NCI-H460 (cell line): ENCODE measurements at places on chromosomes 1 and 21. TPM values are rescaled to one million over a fixed set of nuclear protein-coding genes. Genes with fewer than 3 reads are reported as not detected.
A peak's percentile ranks its signal among the peaks of the same experiment; 100 is the strongest.

The NPHS2 gene
- total RNA-seq = not detected in 2 replicates

The LIN28A gene
- not detected in 2 replicates for total RNA-seq

The L1TD1 gene
- total RNA-seq = not detected in 2 replicates

DNA sequence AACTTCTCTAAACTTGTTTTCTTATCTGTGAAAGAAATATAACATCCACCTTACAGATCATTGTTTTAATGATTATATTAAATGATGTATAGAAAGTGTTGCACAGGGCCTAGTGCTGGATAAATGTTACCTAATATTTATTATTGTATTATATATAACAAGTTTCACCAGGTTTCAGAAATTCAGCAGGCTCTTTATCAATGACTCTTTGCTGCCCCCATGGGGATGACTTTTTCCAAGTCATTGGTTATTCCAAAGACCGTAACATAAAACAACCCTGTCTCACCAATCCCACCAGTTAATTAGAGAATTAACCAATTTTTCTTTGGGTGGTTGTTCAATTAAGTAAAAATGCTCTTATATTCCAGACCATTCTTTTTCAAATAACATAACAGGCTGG is 7.3 kb upstream of the DEDD start:
- DNase-seq = peak; percentile 64

DNA sequence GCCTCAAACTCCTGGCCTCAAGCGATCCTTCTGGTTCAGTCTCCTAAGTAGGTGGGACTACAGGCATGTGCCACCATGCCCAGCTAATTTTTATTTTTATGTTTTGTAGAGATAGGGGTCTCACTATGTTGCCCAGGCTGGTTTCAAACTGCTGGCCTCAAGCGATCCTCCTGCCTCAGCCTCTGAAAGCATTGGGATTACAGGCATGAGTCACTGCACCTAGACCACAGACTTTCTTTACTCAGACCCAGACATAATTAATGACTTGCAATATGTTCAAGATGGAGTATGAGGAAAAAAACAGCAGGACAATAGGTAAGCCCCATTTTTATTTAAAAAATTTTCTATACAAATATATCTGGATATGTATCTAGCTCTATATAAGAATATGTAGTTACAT is 13.2 kb downstream of the KANK4 start:
- DNase-seq = no peak

DNA sequence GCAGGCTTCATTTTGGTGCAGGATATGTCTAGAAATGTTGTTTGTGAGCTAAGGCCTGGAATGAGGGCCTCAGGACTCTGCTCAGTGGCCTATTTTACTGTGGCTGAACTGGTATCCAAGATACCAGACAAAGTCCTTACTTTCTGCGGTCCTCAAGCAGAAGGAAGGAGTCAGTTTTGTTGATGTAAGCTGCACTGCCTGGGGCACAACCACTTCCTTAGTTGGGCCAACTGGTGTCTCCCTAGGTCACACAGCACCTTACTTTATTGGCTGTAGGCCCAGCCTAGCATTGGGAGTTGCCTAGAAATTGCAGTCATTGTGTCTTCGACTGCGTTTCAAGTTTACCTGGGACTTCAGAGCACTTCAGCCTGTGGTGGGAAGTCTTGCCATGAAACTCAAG is 1322.7 kb downstream of the AMY1C start:
- no peak for DNase-seq

- no peak for DNase-seq
Measured at GRCh38 chr1:174166530-174167264, 7.4 kb downstream of the RABGAP1L start.

DNA sequence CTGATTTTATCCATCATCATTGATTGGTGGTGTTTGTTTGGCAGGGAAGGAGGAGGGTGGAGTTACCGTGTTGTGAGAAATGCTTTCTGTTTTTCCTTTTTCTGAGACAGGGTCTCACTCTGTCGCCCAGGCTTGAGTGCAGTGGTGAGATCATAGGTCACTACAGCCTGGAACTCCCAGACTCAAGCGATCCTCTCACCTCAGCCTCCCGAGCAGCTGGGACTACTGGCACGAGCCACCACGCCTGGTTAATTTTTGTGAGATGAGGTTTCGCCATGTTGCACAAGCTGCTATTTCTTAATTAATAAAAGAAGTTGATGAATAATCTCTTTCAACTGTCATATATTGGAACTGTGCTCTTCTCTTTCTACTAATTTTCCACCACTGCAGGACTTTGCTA is 44.3 kb downstream of the HUNK start:
- no peak for DNase-seq

GRCh38 chr1:201828217-201828819 is 639 bp upstream of the IPO9 start:
- DNase-seq = no peak

The ZNF697 gene
- 1.8 and 3.2 TPM in 2 replicates for total RNA-seq

GRCh38 chr1:172775606-172776005 is 116.7 kb downstream of the FASLG start:
- no peak for DNase-seq

- no peak for DNase-seq
Measured at GRCh38 chr1:37705399-37705798, 13.1 kb downstream of the CDCA8 start.
